ENCODE measurements at places on chromosomes 4 and X.

DNA sequence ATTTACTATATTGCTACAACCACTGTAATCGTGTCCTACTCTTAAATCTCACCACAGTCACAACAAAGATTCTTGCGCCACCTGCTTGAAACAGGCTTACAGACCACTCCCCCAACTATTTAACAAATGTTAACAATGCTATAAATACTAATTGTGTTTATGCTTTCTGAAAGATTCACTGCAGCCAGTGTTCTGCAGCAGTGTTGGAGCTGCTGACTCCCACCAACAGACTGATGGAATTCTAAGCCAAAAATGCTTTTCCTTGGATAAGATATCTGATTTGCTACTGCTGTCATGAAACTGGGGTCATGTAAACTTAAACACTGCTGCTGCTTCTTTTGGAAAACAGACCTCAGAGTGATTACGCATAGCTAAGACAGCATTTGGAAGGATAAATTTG is 244.2 kb upstream of the MAB21L2 start:
- no peak for DNase-seq

DNA sequence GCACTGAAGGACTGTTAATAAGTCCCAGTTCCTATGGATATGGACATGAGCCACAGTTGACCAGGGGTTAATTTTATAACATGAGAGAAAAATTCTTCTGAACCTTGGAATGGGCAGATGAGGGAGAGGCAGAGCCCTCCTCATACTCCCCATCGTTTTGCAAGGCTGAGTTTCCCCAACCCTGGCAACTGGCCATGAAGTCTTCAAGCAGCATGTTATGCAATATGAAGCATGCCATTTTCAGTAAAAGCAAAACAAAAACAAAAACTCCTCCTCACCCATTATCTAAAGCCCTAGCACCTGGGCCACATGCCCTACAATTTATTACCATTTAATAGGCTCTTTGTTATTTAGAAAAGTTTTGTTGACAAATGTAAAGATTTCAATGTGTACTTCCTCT is 64.5 kb downstream of the GPC4 start:
- DNase-seq: no peak

GRCh38 chr4:182842759-182843390 is 74.3 kb downstream of the DCTD start:
- DNase-seq: no peak

DNA sequence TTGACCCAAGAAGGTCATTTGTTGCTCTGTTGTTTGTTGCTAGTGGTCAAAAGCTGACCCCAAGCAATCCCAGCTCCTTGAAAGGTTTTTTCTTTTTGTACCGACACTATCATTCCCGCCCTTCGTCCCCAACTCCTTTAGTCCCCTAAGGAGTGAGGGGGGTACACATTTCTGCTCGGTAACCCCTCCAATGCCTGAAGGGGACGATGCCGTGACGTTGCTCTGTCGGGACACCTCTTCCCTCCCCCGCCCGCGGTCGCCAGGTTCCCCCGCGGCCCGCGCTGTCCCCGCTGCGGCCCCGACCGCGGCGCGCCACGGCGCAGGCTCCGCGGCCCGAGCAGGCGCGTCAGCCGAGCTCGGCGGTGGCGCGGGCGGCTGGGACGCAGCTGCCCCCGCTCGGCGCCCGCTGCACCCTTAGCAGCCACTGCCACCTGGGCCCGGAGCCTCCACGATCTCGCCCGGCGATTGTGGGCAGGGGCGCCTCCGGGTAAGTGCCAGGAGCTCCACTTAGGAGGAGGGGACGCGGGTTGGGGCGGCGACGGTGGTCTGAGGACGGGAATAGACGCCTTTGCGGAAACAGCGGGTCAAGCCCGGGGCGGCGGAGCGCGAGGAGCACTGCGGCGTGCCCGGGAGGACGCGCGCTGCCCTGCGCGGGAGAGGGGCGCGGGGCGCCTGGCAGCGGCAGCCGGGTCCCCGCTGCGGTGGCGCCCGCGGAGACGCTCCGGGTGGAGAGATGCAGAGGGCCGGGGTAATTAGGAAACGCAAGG is at the start of gene GLRB:
Gene GLRB, plus strand, starts transcription at position 340 of the 767 bp plus-strand sequence. CDS start 1,875 bp downstream, outside the sequence.
- DNase-seq: no peak

- no peak for DNase-seq
Measured at GRCh38 chr4:140281828-140282552, 91.5 kb upstream of the SCOC start.

- DNase-seq: no peak
Measured at GRCh38 chr4:177321647-177322046, 12.0 kb downstream of the NEIL3 start.

DNA sequence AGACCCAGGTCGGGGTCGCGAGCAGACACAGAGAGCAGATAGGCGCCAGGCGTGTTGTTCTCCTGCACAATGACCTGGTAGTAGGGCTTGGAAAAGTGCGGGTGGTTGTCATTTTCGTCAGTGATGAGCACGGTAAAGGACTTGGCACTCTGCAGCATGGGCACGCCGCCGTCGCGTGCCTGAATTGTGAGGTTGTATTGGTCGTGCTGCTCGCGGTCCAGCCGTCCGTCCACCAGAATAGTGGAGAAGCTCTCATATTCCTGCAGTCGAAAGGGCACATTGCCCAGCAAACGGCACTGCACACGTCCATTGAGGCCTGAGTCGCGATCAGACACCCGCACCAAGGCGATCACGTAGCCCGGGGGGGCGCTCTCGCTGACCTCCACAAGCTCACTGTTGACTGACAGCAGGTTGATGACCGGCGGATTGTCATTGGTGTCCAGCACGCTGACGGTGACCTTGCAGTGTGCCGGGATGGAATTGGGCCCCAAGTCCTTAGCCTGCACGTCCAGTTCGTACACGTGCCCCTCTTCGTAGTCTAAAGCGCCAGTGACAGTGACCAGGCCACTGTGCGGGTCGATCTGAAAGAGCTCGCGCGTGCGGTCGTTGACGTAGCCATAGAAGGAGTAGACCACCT is 2.8 kb downstream of the PCDH19 start:
- no peak for DNase-seq

DNA sequence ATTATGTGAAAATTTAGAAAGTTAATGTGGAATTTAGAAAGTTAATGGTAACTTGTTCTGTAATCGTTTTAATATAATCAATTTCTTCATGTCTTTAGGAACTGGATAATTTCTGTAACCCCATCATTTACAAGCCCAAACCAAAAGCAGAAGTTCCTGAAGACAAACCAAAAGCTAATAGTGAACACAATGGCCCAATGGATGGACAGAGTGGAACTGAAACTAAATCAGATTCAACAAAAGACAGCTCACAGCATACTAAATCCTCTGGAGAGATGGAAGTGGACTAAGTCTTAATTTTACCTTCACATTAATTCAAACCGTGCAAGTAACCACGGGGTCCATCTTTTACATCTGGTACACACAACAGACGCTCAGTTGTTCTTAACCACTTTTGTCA is 48.1 kb upstream of the PLK4 start:
- DNase-seq: no peak

GRCh38 chrX:4930426-4930825 is 1217.0 kb upstream of the PRKX start:
- no peak for DNase-seq

DNA sequence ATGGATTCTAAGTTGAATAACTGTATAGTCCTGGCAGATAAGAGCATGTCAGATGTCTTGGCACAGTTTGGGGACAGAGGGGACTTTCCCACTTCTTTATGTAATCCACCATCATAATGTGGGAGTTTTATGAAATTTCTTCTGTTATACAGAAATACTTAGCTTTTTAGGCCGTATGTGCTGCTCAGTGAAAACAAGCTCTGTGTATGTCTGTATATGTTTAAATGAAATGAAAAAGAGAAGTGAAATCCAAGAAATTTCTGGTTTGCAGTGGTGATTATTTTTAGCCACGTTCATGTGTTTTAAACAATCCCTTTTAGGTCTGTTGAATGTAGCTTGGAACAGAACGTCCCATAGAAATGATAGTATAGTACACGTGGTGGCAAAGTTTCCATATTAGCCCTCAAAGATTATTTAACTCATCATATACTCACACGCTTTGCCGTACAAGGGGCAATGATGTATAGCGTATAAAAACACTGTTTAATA is 41.0 kb downstream of the GAB1 start:
- DNase-seq: no peak

GRCh38 chr4:75158451-75158850 is 225.5 kb downstream of the PARM1 start:
- no peak for DNase-seq
